ENCODE measurements at places on chromosomes 16 and 17. TPM values are rescaled to one million over a fixed set of nuclear protein-coding genes. Genes with fewer than 3 reads are reported as not detected.
A peak's percentile ranks its signal among the peaks of the same experiment; 100 is the strongest.

The DECR2 gene
- total RNA-seq, result 5.8 TPM

DNA sequence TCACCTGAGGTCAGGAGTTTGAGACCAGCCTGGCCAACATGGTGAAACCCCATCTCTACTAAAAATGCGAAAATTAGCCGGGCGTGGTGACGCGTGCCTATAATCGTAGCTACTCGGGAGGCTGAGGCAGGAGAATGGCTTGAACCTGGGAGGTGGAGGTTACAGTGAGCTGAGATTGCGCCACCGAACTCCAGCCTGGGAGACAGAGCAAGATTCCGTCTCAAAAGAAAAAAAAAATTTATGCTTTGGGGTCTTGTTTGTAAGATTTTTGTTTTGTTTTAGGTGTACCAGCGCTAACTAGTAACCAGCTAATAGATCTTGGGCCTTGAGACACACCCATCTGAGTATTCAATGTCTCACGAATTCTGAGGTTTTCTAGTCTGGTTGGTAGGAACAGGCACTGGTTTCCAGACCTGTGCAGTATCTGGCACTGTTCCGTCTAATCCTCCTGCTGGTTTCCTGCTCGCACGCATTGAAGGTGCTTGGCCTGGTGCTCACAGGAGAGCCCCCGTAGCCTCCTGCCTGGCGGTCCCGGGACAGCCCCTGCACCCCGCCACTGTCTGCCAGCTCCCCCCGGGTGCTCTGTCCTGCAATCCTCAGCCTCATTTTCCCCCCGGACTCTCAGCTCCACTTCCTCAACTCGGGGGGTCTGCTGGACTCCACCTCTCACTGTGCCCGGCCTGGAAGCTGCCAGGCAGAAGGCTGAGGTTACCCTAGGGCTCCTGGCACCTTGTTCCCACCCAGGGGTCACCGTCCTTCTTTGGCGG, 10.6 kb upstream of the DUS1L start:
- no peaks in the 10 kb centered on the region for H3K4me1 ChIP-seq
- H3K36me3 ChIP-seq, result peaks cover 34% of the 10 kb centered on the region
- no peak overlapping the region for H3K27ac ChIP-seq
- no peak for DNase-seq
- peaks cover 8% of the 10 kb centered on the region for H3K27me3 ChIP-seq

GRCh38 chr16:50578137-50578536, 29.9 kb downstream of the NKD1 start:
- H3K27ac ChIP-seq, result no peak overlapping the region
- no peak overlapping the region for H3K4me3 ChIP-seq
- H3K4me1 ChIP-seq, result no peaks in the 10 kb centered on the region
- no peaks in the 10 kb centered on the region for H3K36me3 ChIP-seq
- H3K27me3 ChIP-seq, result no peaks in the 10 kb centered on the region

DNA sequence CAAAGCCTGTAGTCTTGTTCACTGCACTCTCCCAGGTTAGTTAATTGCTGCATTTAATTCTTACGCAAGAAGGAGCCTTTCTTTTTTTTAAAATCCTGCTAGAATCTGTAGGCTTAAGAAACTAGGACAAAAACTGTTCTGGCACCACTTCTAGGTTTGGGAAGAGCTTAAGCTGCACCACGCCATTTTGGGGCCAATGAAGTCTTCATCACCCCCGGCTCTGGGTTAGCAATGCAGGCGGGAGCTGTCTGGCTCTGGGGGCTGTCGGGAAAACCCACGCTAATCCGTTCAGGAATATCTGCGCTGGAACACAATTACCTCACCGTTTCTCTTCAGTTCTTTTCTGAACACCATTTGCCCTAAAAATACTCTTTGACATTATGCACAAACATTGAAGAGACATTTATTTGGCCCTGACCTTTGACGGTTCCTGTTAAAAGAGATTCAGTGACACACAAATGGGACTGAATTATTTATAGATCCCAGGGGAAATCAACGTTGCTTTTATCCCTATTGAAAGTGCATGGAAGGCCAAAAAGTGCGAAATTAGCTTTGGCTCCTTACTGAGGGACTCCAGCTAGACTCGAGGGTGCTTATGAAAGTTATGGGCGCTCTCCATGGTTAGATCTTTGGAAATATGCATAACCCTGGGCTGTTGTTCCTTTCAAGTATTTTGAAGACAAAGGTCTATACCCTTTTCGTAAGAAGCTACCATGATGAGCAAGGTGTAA, 249.2 kb downstream of the HAPSTR1 start:
- H3K27ac ChIP-seq, result no peak overlapping the region
- no peaks in the 10 kb centered on the region for H3K4me1 ChIP-seq
- H3K4me3 ChIP-seq, result no peak overlapping the region

- H3K4me3 ChIP-seq, result peak overlapping the region; percentile 79
- H3K27ac ChIP-seq, result peak overlapping the region; percentile 93
- no peaks in the 10 kb centered on the region for H3K27me3 ChIP-seq
- H3K4me1 ChIP-seq, result peaks cover 26% of the 10 kb centered on the region
- no peaks in the 10 kb centered on the region for H3K36me3 ChIP-seq
Measured at GRCh38 chr17:30599428-30600059, 122.3 kb downstream of the GOSR1 start.
